ENCODE measurements at places on chromosomes 6 and 20.
A peak's percentile ranks its signal among the peaks of the same experiment; 100 is the strongest.

DNA sequence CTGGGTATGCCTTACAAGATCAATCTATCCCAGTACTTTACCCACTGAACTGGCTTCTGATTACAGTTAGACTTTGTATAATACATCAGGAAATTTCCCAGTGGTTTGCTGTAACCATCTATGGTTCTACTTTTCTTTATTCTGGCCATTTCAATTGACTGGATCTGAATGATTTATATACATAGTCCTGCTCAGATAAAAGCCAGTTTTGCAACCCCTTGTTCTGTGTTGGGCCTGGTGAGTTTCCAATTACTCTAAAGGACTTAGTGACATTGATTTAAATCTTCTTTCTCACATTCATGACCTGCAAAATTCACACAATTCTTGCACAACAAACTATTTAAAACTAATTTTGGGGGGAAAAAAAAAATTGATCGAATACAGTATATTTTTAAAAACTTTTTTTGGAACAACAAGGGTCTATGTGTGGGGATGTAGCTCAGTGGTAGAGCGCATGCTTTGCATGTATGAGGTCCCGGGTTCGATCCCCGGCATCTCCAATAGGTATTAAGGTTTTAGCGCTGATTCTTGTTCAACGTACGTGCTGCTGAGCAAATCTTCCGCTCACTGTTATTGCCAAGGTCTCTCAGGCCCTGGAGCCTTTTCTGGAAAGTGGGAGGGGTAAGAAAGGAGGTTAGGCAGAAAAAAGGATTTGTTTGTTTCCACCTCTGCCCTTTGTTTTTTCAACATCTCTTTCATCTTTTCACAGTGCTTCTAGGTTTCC, 117.5 kb downstream of the GPX5 start:
- peak; percentile 93 for DNase-seq

DNA sequence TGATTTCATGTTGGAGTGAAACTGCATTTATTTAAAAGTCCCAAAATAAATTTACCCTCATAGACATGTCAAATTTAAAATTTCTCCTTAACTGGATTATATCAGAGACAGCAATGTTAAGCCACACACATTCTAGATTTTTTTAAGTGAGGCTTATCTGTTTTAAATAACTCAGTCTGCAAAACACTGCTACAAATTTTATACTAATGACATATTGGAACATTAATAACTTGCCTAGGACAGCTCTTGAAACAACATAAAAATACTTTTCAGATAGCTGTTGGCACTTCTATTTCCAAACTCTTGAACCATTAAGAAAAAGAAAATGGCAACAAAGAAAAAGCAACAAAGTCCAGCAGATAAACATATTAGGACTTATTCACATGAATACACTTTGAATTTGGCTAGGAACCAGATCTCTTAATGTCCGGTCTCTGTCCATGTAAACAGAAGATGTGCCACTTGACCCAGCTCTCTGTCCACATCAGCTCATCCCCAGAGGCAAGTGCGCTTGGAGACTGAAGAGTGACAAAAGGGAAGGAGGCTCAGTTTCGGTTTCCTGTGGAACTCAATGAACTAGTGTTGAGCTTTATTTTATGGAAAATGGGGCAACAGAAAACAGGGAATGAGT, 219.3 kb upstream of the THBS2 start:
- DNase-seq = no peak

DNA sequence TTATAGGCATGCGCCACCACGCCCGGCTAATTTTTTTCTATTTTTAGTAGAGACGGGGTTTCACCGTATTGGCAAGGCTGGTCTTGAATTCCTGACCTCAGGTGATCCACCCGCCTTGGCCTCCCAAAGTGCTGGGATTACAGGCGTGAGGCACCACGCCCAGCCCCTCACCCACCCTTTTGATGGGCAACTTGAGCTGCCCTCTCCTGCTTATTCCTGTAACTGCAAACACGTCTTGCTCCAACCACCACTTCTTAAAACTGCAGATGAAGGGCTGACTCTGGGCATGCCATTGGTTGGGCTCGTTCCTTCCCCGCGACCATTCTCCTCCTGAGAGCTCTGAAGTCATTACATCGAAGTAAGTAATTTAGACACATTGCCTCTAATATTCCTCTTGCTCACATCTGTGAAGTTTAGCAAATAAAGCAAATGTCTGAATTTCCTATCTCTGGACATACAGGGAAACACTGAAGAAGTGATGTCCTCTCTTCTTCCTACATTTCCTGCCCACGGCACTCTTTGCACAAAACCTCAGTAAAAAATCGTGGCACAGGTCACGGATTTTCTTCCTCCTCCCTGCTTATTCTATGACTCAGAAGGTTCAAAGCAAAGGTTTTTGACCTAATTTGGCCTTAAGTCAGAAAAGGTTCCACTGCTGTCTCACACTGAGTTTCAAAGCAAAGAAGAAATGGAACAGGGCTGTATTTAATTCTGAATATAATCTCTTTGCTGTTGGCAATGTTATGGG, 117.5 kb downstream of the GMPR start:
- DNase-seq = peak; percentile 52

DNA sequence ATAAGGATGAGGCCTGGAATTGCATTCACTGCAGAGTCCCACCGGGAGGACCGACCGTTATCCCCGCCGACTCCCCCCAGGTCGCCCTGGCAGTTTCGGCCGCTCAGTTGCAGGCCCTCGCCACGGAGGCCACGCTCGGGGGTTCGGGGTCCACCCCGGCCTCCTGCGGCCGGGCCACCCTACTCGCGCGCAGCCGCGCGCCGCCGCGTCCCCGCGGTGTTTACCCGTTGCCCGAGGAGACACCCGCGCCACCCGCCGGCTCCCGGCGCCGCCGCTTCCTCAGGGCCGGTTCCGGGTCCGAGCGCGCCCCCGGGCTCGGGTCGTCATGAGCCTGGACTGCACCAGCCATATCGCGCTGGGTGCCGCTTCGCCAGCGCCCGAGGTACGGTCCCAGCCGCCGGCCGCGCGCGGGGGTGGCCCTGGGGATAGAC, at the start of gene CCDC170:
Gene CCDC170 (plus strand): TSS at position 214 of the 431 bp plus-strand sequence. CDS start 112 bp downstream, at position 326.
- DNase-seq = peak; percentile 36

DNA sequence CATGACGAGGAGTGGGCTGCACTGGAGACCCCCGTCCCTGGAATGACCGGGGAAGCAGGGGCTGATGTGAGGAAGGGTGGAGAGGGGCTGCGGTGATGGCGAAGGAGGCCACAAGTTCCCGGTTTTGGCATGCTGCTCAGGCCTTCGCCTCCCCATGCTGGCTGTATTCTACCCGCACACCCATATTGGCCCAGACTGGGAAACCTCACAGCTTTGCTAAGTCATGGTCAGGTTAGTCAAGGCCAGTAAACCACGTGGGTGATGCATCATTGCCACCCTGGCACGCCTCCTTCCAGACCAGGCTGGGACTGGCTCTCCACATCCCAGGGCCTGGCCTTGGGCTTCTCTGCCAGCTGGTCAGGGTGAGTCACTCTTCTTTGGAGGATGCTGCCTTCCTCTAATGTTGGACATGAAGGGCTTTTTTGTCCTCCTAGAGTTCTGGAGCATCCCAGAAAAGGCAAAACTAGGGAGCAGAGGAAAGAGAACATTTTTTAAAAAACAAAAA, 53.8 kb downstream of the PCNA start:
- peak; percentile 97 for DNase-seq

- peak; percentile 79 for DNase-seq
Observed at GRCh38 chr20:49534255-49534712, 33.7 kb downstream of the PTGIS start.

- DNase-seq = no peak
Observed at GRCh38 chr20:58888103-58888502, 35.6 kb downstream of the GNAS start.

DNA sequence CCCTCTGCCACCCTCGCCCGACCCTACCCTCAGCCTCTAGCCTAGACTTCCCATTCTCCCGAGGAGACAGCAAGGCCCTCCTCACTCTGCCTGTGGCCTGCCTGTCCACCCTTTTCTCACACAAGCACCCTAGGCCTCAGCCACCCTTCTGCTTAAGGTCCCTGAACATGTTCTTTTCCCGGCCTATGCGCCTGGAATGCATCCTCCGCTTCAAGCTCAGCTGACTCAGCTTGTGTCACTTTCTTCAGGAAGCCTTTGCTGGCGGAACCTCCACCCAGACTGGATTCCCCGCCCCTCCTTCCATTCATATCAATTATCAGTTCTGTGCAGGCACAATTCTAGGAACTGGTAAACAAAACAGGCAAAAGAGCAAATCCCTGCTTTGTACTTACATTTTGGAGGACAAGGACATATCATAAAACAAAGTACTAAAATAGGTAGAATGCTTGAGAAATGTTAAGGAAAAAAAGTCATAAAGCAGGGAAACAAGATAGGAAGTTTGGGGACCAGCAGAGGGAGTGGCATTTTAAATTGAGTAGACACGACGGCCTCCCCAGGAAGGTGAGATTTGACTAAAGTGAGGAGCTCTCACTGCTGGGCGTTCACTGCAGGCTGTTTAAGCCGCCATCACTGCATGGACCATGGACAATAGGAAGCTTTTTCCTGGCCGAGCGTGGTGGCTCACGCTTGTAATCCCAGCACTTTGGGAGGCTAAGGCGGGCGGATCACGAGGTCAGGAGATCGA, 17.9 kb upstream of the SNHG17 start:
- peak; percentile 94 for DNase-seq

DNA sequence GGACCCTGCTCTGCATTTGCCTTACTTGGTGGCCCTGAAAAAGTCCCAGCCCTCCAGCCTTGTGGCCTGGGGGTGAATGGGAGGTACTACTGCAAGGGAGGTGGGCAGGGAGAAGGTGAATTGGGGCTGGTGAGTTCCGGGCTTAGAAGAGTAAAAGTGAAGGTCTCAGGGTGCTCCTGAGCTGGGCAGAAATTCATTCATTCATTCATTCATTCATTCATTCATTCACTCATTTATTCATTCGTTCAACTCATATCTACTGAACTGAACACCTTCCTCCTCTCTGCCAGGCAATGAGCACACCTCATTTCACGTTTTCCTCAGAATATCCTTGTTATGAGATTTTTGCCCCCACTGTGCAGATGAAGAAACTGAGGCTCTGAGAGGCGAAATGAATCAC, 6.7 kb upstream of the DLGAP4 start:
- DNase-seq = no peak

- no peak for DNase-seq
Observed at GRCh38 chr6:111024681-111025080, 42.8 kb downstream of the RPF2 start.

GRCh38 chr20:59690976-59691375, 86.6 kb downstream of the PHACTR3 start:
- DNase-seq = no peak

- no peak for DNase-seq
Observed at GRCh38 chr6:87826424-87826823, 124.4 kb upstream of the AKIRIN2 start.

DNA sequence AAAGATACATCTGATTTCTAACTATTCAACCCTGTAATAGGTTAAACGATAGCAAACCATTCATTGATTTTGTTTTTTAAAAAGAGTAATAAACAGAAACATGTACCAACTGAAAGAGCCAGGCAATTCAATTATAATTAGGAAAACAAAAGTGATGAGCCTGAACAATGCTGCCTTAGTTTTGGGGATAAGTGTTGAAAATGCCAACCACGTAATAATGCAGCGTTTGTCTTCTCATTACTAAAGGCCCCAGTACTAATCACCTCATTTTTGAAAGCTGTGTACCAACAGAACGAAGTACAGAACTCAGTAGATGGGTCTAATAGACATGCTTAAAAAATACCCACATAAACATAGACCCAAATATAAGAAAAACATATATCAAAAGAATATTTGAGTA, 663.6 kb upstream of the CHD6 start:
- DNase-seq = no peak

DNA sequence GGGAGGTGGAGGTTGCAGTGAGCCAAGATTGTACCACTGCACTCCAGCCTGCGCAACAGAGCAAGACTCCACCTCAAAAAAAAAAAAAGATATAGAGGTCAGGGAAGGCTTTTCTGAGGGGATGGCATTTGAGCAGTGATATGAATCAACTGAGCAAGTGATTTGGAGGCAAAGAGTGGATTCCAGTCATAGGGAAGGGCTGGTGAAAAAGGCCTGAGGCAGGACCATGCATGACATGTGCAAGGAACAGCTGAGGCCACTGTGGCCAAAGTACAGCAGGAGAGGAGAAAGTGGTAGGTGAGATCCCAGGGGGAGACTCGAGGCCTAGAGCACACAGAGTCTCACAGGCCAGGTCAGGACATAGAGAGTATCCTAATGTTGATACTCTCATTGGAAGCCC, 20.1 kb upstream of the PTPRT start:
- DNase-seq = no peak

DNA sequence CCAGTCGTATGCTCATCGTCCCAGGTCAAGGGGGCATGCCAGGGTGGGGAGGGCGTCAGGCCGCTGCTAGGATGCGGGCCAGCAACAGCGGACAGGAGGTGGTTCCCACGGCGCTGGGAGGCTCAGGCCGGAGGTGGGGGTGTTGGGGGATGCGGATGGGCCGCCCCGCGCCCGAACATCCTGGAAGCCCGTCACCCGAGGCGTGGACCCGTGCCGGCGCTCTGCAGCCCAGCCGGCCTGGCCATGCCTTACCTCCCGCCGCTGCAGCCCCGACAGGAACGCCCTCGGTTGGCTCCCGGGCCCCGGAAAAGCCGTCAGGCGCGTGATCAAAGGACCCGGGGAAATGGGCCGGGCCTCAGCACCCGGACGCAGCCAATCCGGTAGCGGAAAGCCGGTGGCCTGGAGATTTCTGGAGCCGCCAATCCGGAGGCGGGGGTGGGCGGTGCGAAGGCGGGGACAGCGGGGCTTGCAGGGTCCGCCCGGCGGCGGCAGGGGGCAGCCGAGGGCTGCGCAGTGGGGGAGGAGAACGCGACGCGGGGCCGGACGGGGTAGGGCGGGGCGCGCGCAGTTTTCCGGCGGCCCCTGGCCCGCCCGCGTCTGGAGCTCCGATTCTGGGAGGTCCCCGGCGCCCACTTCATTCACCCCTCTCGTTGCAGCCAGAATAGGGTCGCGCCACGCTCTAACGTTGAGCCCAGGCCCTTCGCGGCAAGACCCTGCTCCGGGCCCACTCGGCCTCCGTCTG, at the start of gene SMIM29:
Gene SMIM29 (minus strand): TSS at position 280 of the 742 bp plus-strand sequence. CDS start 1,215 bp downstream, outside the sequence.
- DNase-seq = peak; percentile 97

- DNase-seq = no peak
Observed at GRCh38 chr6:35900448-35900847, 20.4 kb downstream of the SRPK1 start.

GRCh38 chr6:14822012-14822553, 423.8 kb upstream of the JARID2 start:
- DNase-seq = no peak

DNA sequence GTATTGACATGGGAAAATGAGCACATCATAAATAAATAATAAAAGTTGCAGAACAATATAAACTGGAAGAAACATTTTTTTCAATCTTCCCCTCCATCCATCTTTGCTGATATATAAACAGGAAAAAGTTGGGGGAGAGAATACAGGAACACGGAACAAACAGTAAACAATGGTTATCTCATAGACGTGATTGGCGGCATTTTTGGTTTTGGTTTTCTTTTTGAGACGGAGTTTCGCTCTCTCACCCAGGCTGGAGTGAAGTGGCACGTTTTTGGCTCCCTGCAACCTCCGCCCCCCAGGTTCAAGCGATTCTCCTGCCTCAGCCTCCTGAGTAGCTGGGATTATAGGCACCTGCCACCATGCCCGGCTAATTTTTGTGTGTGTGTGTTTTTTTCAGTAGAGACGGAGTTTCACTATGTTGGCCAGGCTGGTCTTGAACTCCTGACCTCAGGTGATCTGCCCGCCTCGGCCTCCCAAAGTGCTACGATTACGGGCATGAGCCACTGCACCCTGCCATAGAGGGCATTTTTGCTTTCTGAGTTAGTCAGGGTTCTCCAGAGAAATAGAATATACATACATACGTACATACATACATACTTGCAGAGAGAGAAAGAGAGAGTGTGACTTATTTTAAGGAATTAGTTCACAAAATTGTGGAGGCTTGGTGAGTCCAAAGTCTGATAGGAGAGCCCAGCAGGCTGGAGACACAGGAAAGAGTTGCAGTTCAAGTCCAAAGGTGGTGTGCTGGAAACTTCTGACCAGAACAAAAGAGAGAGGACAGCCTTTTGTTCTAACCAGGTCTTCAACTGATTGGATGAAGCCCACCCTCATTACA, 22.6 kb downstream of the GNL1 start:
- DNase-seq = no peak
